ENCODE measurements at places on chromosomes 13 and 19. TPM values are rescaled to one million over a fixed set of nuclear protein-coding genes. Genes with fewer than 3 reads are reported as not detected.
A peak's percentile ranks its signal among the peaks of the same experiment; 100 is the strongest.

Gene SRRM5
- polyA plus RNA-seq = 0.39 TPM

GRCh38 chr13:110421696-110422385 lies 114.8 kb downstream of the COL4A2 start:
- peak; percentile 46 for DNase-seq

- DNase-seq = peak; percentile 96
Observed at GRCh38 chr19:58362272-58362994, at the start of gene ZNF497. TSS of gene ZNF497 (minus strand) at chr19:58362751. CDS start at chr19:58357635, 5,116 bp downstream.

DNA sequence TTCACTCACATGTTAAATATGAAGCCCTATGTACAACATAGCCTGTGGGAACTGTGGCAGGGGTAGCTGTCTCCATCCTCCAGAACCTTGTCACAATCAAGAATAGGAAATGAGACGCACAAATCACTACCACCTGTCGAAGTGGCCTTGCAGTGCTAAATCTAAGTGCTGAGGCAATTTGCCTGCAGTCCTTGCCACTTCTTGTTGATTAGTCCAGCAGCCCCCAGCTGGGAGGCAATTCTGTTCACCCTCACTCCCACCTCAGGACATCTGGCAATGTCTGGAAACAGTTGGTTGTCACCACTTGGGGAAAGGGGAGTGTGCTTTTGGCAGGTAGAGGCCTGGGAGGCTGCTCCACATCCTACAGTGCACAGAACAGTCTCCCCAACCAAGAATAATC lies 10.7 kb downstream of the RFX2 start:
- DNase-seq = no peak

Gene PEAK3
- polyA plus RNA-seq = 0.34 TPM
